AML-193 (cell line): ENCODE measurements at places on chromosomes 3 and 15.

DNA sequence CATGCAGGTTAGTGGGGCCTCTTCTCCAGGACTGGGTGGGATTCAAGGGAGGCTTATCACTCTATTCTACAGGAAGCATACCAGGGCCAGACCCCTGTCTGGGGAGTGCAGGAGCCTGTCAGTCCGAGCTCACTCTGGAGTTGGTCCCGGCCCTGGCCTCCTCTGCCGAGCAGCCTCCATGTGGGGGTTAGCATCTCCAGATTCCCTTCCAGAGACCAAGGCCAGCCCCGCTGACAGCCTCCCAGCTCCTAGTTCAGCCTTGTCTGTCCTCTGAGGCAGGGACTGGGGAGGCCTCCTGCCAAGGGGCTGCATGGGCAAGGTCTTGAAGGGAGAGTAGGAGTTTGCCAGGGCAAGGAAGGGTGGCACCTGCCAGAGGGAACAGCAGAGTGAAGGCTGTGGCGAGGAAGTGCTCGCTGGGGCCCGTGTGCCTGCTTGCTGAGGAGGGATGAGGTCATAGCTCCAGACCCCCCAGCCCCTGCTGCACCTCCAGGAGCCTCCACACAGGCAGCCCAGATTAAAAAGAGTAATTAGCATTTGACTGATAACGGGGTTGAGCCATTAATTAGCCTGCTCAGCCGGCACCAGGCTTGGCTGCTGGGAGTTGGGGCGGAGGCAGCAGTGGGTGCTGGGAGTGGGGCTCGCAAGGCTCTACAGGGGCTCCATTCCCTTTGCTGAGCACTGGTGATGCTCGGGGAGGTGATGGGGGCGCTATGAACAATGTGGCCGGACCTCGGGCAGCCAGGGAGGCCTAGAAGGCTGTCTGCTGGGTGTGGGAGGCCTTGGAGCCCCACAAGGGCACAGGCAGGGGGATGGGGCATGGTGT, 54.3 kb downstream of the DNAJB8 start:
- DNase-seq: no peak

GRCh38 chr3:40037582-40037981, 228.2 kb downstream of the MYRIP start:
- no peak for DNase-seq

- peak; percentile 70 for DNase-seq
These were observed 44.1 kb downstream of the LIPC start for GRCh38 chr15:58475573-58476524.

- no peak for DNase-seq
These were observed 52.4 kb upstream of the GYG1 start for GRCh38 chr3:148938936-148939335.

- no peak for DNase-seq
These were observed 158.1 kb downstream of the PTPRG start for GRCh38 chr3:61719278-61719977.

DNA sequence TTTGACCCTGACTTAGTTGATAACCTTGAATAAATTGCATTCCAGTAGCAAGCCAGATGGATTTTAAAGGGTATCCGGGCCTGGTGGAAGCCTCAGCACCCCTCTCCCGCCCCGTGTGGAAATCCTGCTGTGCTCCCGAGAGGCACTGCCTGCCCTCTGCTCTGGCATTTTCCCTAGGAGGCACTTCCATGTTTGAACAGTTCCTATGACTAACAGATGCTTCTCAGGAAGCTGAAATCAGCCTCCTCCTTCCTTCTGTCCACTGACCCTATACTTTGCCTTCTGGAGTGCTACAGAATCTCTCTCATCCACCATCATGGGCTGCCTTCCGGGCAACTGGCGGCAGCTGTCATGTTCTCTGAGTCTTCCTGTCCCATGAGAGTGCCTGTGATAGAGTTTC, 90.8 kb downstream of the GABRG3 start:
- DNase-seq: no peak
